ENCODE measurements at places on chromosomes 5 and 9. TPM values are rescaled to one million over a fixed set of nuclear protein-coding genes. Genes with fewer than 3 reads are reported as not detected.

CCL21 gene
- total RNA-seq, result not detected

DNA sequence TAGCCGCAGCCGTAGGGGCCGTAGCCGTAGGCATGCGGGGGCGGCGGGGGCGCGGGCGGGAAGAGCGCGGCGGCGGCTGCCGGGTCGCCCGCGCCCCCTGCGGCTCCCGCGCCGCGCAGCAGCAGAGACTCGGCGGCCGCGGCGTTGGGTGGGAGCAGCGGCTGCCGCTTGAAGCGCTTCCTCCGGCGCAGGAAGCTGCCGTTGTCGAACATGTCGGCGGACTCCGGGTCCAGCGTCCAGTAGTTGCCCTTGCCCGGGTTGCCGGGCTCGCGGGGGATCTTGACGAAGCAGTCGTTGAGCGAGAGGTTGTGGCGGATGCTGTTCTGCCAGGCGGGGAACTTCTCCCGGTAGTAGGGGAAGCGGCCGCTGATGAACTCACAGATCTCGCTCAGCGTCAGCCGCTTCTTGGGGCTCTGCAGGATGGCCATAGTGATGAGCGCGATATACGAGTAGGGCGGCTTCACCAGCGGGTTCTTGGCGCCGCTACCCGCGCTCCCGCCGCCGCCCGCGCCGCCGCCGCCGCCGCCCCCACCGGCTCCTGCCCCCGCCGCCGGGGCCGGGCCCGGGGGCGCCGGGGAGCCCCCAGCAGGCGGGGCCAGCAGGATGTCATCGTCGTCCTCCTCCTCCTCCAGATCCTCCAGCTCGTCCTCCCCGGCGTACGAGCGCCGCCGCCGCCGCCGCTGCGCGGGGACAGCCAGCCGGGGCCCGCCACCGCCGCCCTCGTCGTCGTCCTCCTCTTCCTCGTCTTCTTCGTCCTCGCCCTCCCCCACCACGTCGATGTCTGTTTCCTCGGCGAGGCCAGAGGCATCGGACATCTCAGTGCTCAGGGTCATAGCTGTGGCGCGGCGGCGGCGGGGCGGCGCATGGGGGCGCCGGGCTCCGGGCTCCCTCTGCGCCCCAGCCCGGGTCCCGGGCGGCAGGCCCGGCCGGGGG, 781 bp downstream of the FOXD1 start:
- H3K4me3 ChIP-seq, result peak overlapping the region; percentile 75
- H3K36me3 ChIP-seq, result peaks cover 12% of the 10 kb centered on the region
- DNase-seq, result peak; percentile 52

DNA sequence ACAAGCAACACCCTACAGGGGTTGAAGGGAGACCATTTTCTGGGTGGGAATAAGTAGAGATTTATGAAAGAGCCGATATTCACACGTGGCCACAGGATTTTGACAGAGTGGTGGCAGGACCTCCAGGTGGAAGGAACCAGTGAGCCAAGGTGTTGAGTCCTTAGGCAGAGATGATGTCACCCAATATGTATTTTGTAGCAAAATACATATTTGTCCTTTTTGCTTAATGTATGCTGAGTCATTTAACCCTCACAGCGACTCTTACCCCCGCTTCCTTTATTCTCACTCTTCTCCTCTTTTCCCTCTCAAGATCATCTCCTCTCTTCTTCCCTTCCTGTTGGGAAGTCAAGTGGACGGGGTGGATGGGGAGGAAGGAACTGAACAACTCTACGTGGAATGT, 215.7 kb upstream of the S1PR3 start:
- H3K27me3 ChIP-seq, result peaks cover 4% of the 10 kb centered on the region
- no peak overlapping the region for H3K27ac ChIP-seq
- H3K4me1 ChIP-seq, result no peaks in the 10 kb centered on the region

GRCh38 chr5:65548281-65548680, 14.7 kb downstream of the CENPK start:
- peaks cover 82% of the 10 kb centered on the region for H3K36me3 ChIP-seq
- H3K4me1 ChIP-seq, result peaks cover 43% of the 10 kb centered on the region
- no peak overlapping the region for H3K4me3 ChIP-seq
- no peaks in the 10 kb centered on the region for H3K27me3 ChIP-seq

SH3RF2 gene
- 0.48 TPM for total RNA-seq

GRCh38 chr5:57538341-57538955, 55.8 kb upstream of the ACTBL2 start:
- H3K27me3 ChIP-seq, result peaks cover 3% of the 10 kb centered on the region
- H3K4me3 ChIP-seq, result no peak overlapping the region
- no peak for DNase-seq
- no peaks in the 10 kb centered on the region for H3K4me1 ChIP-seq

DNA sequence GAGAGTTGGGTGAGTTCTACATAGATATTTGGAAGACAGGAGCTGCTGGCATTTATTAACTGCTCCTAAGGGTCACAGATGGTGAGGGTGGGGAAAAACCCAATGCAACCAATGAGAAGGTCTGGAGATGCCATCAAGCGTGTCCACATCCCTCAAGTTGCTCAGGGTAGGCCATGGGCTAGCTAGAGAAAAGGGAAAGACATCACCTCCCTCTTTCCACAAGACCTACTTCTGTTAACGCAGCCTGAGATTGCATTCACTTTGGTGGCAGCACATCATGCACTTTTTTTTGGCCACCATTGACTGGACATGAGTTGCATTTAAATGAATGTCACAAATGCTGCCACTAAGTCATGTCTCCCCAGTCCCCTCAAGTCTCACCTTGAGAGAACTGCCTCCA, 71.4 kb downstream of the ARHGEF37 start:
- H3K27ac ChIP-seq, result no peak overlapping the region
- no peaks in the 10 kb centered on the region for H3K36me3 ChIP-seq
- peaks cover 3% of the 10 kb centered on the region for H3K27me3 ChIP-seq
- no peak for DNase-seq
- H3K4me1 ChIP-seq, result no peaks in the 10 kb centered on the region

ENC1 gene
- total RNA-seq, result 0.73 TPM

TRPM3 gene
- total RNA-seq, result not detected

DNAI1 gene
- not detected for total RNA-seq

DNA sequence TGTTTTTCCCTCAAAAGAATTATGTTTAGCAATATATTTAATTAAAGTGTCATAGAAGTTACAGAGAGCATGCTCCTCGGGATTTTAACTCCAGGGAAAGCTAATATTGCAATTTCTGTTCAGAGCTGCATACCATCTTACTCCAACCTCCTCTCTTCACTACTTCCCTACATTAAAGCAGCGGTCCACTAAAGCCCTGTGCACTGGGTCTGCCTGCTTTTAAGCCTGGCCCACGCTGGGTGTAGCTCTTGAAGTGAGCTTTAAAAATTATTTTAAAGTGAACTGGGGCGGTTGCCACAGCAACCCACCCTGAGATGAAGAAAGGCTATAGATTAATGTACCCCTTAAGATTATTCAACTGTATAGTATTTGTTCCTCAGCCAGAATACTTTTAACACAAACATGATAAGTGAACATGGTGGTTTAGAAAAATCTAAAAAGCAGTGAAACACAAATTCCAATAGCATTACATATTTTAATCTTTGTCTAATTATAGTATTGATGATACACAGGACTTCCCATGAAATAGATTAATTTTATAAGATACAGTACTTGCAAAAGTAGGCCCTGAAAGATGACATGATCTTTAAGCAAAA, 3.9 kb upstream of the MEF2C start:
- no peak for DNase-seq
- peaks cover 19% of the 10 kb centered on the region for H3K4me1 ChIP-seq
- peaks cover 63% of the 10 kb centered on the region for H3K27me3 ChIP-seq
- H3K4me3 ChIP-seq, result no peak overlapping the region
- H3K36me3 ChIP-seq, result no peaks in the 10 kb centered on the region

DNA sequence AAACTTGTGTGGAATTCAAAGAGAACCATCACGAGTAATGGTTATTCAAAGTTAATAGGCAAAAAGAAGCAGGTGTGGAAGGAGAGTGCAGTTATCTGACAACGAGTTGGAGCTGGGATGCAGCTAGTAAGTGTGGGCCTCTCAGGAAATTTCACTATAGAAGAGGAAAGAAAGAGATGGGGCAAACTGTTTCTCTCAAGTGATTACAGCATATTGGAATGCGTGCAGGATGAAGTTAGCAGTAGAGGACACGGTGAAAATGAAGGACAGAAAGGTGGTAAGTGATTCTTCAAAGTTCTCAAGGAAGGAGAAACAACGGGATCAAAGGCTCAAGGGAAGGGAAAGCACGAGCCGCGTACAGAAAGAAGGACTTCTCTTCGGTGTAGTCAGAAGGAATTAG, 84.0 kb downstream of the ADAMTS12 start:
- no peaks in the 10 kb centered on the region for H3K36me3 ChIP-seq
- H3K4me1 ChIP-seq, result peaks cover 15% of the 10 kb centered on the region
- no peak for DNase-seq
- H3K27me3 ChIP-seq, result no peaks in the 10 kb centered on the region

FSD1L gene
- 7.8 TPM for total RNA-seq

- no peak for DNase-seq
- no peaks in the 10 kb centered on the region for H3K36me3 ChIP-seq
- H3K4me1 ChIP-seq, result no peaks in the 10 kb centered on the region
- H3K4me3 ChIP-seq, result no peak overlapping the region
- no peak overlapping the region for H3K27ac ChIP-seq
- H3K27me3 ChIP-seq, result no peaks in the 10 kb centered on the region
Measured at GRCh38 chr5:33631786-33632185, 191.0 kb downstream of the TARS1 start.

DNA sequence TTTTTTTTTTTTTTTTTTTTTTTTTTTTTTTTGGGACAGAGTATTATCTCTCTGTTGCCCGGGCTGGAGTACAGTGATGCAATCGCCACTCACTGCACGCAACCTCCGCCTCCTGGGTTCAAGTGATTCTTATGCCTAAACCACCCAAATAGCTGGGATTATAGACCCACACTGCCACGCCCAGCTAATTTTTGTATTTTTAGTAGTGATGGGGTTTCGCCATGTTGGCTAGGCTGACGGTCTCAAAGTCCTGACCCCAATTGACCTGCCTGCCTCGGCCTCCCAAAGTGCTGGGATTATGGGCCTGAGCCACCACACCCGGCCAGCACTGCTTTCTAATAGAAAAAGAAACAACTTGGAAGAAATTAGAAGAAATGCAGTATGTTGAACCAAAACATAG, 39.2 kb downstream of the TTC1 start:
- no peaks in the 10 kb centered on the region for H3K27me3 ChIP-seq
- no peak overlapping the region for H3K4me3 ChIP-seq
- no peak overlapping the region for H3K27ac ChIP-seq
- peaks cover 7% of the 10 kb centered on the region for H3K4me1 ChIP-seq
- no peak for DNase-seq

DNA sequence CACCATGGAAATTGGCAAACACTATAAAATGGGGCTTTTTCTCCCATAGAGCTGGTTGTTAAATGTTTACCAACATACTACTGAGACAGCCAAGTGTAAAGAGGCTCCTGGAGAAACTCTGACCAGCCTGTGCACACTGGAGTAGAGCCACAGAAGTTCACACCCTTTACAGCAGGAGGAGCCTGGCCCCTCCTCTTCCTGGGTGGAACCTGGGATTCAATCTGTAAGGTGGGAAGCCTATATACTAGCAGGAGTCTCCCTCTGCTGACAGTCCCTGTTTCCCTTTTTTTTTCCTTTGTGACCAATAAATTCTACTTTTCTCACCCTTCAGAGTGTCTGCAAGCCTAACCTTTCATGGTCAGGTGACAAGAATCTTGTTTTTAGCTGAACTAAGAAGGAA, 10.4 kb upstream of the SLC30A5 start:
- H3K27me3 ChIP-seq, result no peaks in the 10 kb centered on the region
- no peak for DNase-seq
- H3K4me3 ChIP-seq, result no peak overlapping the region

DNA sequence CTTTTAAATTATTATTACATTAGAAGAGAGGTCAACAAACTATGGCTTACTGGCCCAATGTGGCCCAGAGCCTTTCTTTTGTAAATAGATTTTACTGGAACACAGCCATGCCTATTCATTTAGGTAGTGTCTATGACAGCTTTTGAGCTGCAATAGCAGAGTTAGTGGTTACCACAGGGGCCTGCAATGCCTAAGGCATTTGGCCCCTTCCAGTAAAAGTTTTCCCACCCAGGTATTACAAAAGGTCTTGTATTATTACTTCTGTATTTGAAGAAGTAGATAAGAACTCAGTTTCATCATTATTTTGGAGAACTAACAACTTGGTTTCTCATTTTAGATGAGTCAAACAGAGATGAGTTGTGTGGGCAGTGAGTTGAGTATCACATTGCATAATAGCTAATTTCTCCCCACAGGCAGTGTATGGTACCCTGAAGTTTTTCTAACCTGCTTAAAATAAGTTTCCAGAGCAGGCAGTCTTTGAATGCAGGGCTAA, 9.5 kb downstream of the MTRR start:
- H3K27ac ChIP-seq, result no peak overlapping the region
- no peak overlapping the region for H3K4me3 ChIP-seq
- DNase-seq, result no peak

- H3K27ac ChIP-seq, result no peak overlapping the region
- H3K4me3 ChIP-seq, result no peak overlapping the region
- H3K36me3 ChIP-seq, result peaks cover 36% of the 10 kb centered on the region
- peaks cover 19% of the 10 kb centered on the region for H3K4me1 ChIP-seq
- H3K27me3 ChIP-seq, result peaks cover 2% of the 10 kb centered on the region
Measured at GRCh38 chr9:112074250-112075008, 100.7 kb downstream of the SUSD1 start.

GRCh38 chr9:133534346-133535291, at the start of gene ADAMTSL2:
Gene ADAMTSL2, plus strand, starts transcription at chr9:133534704. Its CDS starts 2,009 bp downstream, at chr9:133536713.
- no peak within 1 kb of the TSS for H3K4me3 ChIP-seq
- no peak for DNase-seq
- no peak within 1 kb of the TSS for H3K27ac ChIP-seq
- no peaks in the 10 kb centered on the region for H3K36me3 ChIP-seq
- no peaks in the 10 kb centered on the region for H3K4me1 ChIP-seq
- H3K27me3 ChIP-seq, result peaks cover 20% of the 10 kb centered on the region

DNA sequence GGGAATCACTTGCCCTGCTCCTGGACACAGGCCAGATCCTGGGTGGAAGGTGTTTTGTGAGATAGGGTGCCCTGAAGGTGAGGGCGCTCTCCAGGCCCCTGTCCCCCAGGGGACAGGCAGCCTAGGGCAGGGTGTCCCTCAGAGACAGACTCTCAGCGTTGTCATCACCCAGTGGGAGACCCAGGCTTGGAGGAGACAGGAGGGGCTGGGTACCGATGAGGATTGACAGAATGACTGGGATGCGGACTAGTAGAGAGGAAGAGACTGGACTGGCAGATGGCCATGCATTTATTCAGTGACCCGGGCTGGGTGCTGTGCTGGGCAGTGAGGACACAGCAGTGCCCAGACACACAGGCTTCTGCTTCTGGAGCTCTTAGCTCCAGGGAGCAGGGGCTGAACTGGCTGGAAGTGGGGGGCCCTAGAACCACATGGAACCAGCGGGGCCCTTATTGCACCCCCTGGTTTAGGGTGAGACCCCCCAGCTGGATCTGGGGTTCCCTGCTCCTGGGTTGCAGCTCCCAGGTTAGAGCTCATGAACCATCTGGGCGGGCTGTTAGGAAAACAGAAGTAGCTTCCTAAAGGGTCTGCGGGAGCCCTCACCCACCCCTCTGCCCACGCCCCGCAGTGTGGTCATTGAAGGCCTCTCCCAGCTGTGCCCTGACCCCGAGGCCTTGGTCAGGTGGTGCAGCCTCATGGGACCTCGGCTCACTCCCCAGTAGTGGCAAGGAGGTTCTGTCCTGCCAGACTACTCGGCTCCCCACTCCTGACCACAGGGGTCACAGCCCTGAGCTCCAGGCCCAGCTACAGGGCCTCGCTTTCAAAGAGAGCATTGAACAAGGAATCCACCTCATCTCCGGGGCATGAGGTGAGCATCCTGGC, 116.7 kb upstream of the LMX1B start:
- DNase-seq, result no peak
- no peaks in the 10 kb centered on the region for H3K36me3 ChIP-seq
- no peak overlapping the region for H3K4me3 ChIP-seq
- no peak overlapping the region for H3K27ac ChIP-seq
- H3K4me1 ChIP-seq, result peaks cover 5% of the 10 kb centered on the region

Measured in activated CD4-positive, alpha-beta memory T cell treated with anti-CD3 and anti-CD28 coated beads, Interleukin-2, amount 10 ng/mL, durations not matched to agents 7 days and 5 days (primary cell).